ENCODE measurements at places on chromosomes 4 and X.

DNA sequence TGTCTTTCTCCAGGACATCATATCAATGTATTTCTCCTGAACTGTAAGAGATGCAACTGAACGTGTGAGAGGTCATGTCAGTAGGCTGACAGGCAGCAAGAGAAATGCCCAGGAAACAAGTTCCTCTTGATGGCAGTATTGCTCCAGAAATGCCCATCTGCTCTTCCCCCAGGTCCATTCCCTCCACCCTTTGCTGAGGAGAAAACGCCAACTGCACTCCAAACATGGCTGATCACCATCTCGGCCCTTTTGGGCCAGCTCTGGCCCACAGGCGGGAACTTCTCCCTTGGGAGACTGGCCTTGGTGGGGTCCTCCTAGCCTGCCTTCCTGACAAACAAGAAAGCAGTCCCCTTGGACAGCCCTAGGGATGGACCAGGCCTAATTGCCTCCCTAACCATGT lies 276.5 kb upstream of the AGTR2 start:
- no peak for DNase-seq

- DNase-seq: no peak
Measured at GRCh38 chrX:489820-490219, 103.1 kb upstream of the PPP2R3B start.

DNA sequence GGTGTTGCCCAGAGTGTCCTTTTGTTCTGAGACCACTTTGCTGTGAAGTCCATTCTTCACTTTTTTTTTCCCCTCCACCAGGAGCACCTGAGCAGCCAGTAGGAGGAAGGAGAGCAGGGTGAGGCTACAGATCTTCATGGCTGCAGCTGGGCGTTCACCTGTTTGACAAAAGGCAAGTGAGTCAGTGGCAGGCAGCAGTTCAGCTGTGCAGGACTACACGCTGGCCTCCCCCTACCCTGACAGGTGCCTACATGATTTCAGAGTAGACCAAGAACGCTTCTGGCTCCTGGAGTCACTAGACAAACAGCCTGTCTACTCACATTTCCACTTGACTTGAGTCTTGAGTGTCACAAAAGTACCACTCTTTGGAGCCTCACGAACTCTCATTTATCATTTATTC lies 2.0 kb downstream of the FGFBP1 start:
- no peak for DNase-seq

- peak; percentile 39 for DNase-seq
Measured at GRCh38 chrX:12118134-12118533, 20.1 kb upstream of the FRMPD4 start.

DNA sequence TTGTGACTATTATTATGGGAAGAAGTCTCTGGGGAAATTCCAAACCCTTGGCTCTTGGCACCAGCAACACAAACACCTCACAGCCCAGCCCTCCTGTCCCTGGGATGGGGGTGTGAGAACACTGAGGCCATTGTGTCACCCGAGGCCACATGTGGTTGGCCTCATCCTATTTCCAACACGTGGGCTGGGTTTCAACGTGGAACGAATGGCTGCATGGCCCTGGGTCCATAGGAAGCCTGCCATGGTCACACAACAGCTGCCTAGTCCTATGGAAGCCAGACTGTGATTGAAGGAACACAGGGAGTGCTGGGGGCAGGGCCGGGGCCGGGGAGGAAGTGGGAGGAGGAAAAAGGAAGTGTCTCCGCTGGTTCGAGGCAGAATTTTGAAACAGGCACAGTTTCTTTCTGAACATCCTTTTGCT lies 10.0 kb downstream of the CLCN4 start:
- DNase-seq: no peak

- no peak for DNase-seq
Measured at GRCh38 chr4:113528395-113528794, 233.1 kb downstream of the CAMK2D start.

GRCh38 chr4:141411936-141412335 lies 191.2 kb downstream of the ZNF330 start:
- DNase-seq: no peak

DNA sequence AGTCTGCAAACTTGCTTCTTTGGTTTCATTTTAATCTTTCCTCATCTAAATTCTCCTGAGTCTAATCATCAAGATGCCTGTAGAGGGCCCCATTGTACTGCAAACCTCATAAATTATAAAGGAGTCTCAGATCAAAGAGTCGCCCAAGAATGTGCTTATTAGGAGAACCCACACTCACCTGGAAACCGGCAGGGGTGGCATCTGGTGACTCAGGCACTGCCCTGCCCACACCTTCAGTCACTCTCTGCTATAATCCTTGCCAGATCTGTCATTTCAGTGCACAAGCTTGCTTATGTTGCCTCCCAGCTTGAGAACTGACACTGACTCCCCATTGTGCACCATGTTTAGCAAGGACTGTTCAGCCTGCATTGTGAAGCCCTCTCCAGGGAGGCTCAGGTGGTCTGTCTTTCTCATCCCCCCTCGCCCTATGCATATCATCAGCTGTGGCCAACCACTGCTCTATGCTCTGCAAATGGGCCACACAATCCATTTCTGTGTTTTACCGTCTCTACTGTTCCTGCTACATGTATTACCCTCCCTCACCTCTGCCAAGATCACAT lies 12.4 kb downstream of the EPGN start:
- DNase-seq: peak; percentile 76

DNA sequence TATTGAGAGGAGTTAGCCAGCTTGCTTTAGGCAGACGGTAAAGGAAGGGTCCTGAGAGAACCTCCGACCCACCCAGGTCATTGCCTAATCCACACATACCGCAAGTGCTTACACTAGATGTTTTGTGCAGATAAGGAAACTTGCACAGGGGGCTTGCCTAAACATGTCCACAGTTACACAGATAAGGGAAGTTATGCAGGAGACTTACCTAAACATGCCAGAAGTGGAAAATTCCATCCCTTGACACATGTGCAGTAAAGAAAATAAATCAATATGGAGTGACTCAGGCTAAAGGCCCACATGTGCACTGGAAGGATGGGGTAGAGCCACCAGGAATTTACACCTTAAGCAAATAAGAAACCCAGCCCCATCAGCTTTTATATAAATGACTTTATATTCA lies 232.8 kb upstream of the HDX start:
- no peak for DNase-seq

- DNase-seq: no peak
Measured at GRCh38 chrX:1273896-1274295, 5.3 kb downstream of the CSF2RA start.

- no peak for DNase-seq
Measured at GRCh38 chr4:43330288-43330687, 437.8 kb downstream of the GRXCR1 start.

GRCh38 chr4:116537828-116538227 lies 547.5 kb downstream of the TRAM1L1 start:
- DNase-seq: no peak

GRCh38 chr4:79852305-79852730 lies 220.7 kb downstream of the ANTXR2 start:
- no peak for DNase-seq

- DNase-seq: no peak
Measured at GRCh38 chrX:134821901-134822300, 163.6 kb upstream of the PLAC1 start.

GRCh38 chrX:40266490-40267333 lies 169.0 kb upstream of the BCOR start:
- DNase-seq: peak; percentile 46

DNA sequence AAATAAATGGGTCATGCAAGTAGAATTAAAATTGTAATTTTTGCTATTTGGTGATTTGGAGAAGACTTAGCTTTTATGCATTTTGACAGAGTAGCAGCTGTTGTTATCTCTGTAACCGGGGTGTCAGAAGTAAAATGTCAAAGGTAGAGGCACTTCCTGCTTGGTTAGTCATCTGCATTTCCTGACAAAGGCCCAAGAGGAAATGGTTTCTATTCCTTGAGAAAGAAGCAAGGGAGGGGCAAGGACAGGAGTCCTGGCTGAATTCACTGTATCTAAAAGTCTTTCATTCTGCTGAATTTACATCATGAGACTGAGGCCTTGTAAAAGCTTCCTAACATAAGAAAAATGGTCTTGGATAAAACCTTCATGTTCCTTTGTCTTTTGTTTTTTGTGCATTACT lies 550.9 kb upstream of the BOD1L1 start:
- peak; percentile 5 for DNase-seq

- DNase-seq: peak; percentile 94
Measured at GRCh38 chrX:45769761-45770582, 569.3 kb upstream of the DIPK2B start.

- DNase-seq: no peak
Measured at GRCh38 chrX:63350465-63350877, 661 bp downstream of the SPIN4 start.

DNA sequence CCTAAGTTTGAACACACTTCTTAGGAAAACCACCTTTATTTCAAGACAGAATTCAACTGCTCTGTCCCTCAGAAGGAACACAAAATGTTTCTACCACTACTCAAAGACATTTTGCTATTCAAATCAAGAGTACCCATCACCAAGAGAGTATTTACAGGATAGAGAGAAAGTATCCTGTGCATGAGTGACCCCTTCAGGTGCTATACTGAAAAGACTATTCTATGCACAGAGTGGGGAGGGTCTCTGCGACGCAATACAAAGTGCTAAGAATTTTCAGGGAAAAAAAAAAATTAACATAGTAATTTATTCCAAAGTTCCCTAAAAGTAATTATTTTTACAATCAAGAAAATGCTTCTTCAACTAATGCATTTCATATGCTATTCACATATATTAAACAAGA lies 346.4 kb upstream of the FAM241A start:
- no peak for DNase-seq

GRCh38 chrX:56812515-56813105 lies 83.6 kb downstream of the NBDY start:
- no peak for DNase-seq

- DNase-seq: no peak
Measured at GRCh38 chr4:126106658-126107057, 791.9 kb downstream of the FAT4 start.

- DNase-seq: peak; percentile 18
Measured at GRCh38 chrX:81336455-81337152, 134.7 kb downstream of the SH3BGRL start.

GRCh38 chr4:139606579-139607501 lies 50.8 kb upstream of the SETD7 start:
- DNase-seq: peak; percentile 74

Data from HFFc6 (cell line).